NCI-H524 (cell line): ENCODE measurements at places on chromosomes 16 and 17.

- no peak for DNase-seq
These were observed 114.7 kb downstream of the BCAS3 start for GRCh38 chr17:60792250-60792898.

GRCh38 chr16:66418165-66418962 lies 8.7 kb upstream of the BEAN1 start:
- no peak for DNase-seq

- DNase-seq: no peak
These were observed 27.7 kb upstream of the MPHOSPH6 start for GRCh38 chr16:82197540-82198240.

DNA sequence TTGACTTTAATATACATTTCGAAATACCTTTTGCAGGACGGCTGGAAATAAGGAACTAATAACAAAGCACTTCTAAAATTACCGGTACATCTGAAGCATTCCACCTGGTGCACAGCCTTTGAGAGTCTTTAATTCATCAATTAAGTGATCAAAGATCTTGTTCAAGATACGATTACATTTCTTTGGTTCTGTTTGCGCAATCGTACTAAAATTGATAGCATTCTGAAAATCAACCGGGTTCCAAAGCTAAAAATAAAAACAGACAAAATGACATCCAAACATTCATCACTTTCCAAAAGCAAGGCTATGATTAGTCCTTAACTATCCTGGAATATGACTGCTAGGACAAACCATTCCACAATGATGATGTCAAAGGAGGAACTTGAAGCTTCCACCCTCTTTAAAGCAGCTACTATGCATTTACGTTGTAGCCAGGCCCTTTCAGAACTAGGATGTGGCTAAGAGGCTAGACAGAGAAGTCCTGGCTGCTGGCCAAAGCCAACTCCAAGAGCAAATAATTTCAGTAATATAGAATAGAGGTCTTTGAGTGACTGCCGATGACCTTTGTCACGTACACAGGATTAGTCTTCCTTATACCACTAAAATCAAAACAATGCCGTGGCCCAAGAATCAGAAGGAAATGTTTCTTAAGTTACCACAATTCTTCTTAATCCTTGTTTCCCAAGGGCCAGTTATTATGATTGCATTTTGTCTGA lies 299.8 kb upstream of the PSMD7 start:
- no peak for DNase-seq

DNA sequence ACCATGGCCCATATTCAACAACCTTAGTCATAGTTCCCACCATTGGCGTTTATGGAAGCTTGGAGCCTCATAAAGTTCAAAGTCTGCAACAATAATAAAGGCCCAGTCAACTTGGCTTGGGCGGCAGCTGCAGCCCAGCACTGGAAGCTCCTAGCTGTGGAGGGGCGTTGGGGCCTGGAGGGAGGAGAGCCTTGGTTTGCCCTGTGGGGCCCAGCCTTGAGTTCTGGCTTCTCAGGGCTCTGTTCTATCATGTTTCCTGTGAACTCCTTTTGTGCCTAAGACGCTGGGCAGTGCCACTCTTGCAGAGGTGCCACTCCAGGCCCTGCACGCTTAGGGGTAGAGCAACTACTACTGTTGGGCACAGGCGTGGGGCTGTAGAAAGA lies 927 bp upstream of the ENGASE start:
- no peak for DNase-seq
